ENCODE measurements at places on chromosomes 12 and 14.

- DNase-seq, result no peak
These were observed 48.6 kb upstream of the TBX3 start for GRCh38 chr12:114732426-114733030.

DNA sequence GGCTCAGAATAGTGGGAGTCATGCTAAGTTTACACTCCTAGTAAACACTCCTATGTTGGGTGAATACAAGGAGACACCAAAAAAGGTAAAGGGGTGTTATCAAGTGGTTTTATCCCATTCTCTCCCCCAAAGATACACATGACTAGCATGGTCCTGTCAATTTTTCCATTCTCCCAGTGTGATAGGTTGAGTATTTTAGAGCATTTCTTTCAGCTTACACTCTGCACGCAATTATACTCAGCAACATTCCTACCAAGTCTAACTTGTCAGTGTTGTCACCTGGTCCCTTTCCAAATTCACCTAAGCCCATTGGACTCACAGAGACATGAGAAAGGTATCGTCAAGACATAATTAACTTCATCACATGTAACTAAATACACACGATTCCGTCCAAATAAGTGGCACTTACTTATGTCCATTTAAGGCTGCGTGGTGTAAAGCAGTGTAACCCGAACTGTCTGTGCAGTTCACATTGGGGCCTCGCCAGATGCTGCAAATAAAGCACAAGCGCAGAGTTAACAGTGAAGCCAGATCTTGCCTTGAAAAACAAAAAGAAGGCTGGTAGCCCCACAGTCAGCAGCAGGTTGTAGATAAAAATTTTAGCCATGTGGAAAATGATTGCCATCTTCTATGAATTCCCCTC lies 159.7 kb downstream of the ANKS1B start:
- peak; percentile 46 for DNase-seq

DNA sequence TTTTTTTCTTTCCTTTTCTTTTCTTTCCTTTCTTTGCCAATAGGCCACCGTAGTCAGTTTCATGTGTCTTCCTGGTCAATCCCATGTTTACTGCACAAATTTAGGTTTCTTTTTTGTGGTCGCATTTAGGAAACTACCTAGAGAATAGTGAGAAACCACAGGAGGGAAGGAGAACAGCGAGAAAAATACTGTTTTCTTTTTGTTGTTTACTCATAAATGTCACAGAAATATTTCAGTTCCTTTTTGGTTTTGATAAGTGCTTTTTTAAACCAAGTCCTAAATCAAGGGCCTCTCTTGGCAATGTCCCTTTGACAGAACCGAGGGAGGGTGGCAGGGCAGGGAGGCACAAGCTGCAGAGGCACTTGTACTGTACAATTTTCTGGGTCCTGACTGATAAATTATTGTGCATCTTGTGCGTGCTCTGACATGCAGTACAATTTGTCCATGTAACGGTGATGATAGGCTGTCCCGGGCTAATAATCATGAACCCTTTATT lies 326.1 kb downstream of the CACNA1C start:
- no peak for DNase-seq

DNA sequence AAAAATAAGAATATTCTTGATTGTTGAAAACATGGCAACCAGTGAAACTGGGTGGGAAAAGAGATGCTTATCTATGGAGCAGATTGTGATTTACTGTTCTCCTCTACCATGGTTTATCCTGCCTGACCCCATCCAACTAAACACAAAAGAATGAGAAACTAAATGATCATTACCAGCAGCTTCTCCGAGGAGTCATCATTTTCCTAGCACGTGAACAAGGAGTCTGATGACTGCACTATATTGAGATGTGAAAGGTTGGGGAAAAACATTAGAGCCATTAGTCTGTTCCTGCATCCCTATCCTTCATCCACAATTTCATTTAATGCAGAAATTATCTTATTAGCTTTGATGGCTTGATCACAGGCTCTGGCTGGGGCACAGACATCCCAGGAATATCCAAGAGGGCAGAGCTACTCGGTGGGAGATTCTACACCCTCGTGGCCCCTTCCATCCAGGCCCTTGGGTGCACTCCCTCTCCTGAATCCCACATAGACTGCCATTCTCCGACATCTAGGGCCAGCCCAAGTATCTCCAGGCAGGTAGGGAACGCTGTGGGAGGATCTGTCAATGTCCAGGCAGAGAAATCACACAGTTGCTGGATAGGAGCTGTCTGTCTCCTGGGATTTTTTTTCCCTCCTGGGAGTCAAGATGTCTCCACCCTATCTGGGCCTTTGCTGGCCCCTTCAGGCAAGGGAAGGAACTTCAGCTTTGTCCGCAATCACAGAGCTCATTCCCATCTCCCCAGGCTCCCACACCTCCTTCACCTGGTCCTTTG lies 43.3 kb upstream of the DHRS4 start:
- peak; percentile 50 for DNase-seq

- no peak for DNase-seq
These were observed 62.3 kb downstream of the SPRING1 start for GRCh38 chr12:116675339-116676107.

- DNase-seq, result no peak
These were observed 111.0 kb upstream of the LMO3 start for GRCh38 chr12:16716928-16717327.

Data from left kidney (tissue), 8 donors.